ENCODE measurements at places on chromosomes 2 and 18. TPM values are rescaled to one million over a fixed set of nuclear protein-coding genes. Genes with fewer than 3 reads are reported as not detected.

CROCC2 gene
- total RNA-seq = not detected

DNAH7 gene
- total RNA-seq = 0.11 TPM

ATOH8 gene
- total RNA-seq = 0.39 TPM

EIPR1 gene
- 39.5 TPM for total RNA-seq

RUFY4 gene
- not detected for total RNA-seq

HAAO gene
- total RNA-seq = 11.8 TPM

RAB27B gene
- total RNA-seq = 9.8 TPM

SIGLEC15 gene
- not detected for total RNA-seq

SLC4A3 gene
- 5.9 TPM for total RNA-seq

CFC1 gene
- total RNA-seq = not detected

BMP10 gene
- total RNA-seq = not detected

CLEC4F gene
- total RNA-seq = not detected

MC4R gene
- not detected for total RNA-seq

LRRC30 gene
- not detected for total RNA-seq

POTEE gene
- not detected for total RNA-seq
